Bone marrow (tissue), 2 donors: ENCODE measurements at places on chromosomes 13 and 19.

DNA sequence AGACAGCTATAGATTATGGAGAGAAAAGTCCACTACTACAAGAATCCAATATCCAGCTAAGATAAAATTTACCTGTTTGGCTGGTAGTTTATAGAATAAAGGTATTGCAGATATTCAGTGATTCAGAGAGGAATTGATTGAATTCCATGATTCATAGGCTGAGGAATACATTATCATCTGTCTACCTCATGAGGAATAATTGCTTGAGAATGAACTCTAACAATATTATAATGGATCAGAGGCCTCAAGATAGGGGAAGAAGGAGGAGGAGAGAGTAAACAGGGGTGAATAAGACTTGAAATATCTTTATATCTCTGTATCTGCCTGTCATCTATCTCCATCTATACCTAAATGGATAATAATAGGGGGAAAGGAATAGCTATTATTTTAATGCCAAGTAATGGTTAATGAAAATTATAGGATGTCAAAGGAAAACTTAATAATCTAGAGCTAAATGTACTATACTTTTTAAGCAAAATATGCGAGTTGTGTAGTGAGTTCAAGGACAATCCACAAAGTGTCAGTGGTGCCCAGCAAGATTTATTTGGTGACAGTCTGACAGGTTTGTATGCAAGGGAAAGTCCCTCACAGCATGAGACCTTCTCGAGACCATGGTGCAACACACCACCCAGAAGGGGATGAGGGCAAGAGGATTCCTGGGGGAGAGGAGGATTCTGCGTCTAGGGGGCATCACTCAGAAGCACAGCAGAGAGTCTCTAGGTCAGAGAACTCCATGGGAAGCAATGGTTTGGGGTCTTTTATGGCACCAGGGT is 224.5 kb downstream of the GPC5 start:
- DNase-seq: no peak

DNA sequence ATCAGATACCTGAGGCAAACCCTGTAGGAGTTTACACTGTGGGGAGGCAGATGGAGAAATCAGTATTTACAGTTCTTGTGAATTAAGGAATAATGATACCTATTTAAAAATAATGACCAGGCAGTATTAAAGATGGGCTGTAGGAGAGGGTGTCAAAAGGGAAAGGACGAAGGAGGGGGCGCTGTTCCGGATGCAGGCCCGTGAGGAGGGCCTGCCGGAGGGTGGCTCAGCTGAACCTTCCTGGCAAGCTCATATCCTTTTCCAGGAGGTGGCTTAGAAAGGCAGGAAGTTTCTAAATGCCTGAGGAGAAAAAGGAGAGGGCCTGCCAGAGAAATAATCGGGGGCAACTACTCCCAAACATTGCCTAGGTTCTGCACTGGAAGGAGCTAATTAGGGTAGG is 46.6 kb downstream of the MBNL2 start:
- DNase-seq: no peak

GRCh38 chr13:102699504-102699903 is 4.7 kb upstream of the METTL21C start:
- no peak for DNase-seq

- no peak for DNase-seq
Observed at GRCh38 chr13:94708031-94708859, 4.1 kb downstream of the SOX21 start.

- no peak for DNase-seq
Observed at GRCh38 chr19:35330475-35330874, 1.5 kb downstream of the CD22 start.

GRCh38 chr13:112972867-112973576 is 4.0 kb downstream of the MCF2L start:
- DNase-seq: no peak

GRCh38 chr13:33183431-33184111 is 102.0 kb downstream of the STARD13 start:
- no peak for DNase-seq

- DNase-seq: no peak
Observed at GRCh38 chr13:97369261-97369893, 64.6 kb upstream of the RAP2A start.

GRCh38 chr13:27044837-27045570 is 126.6 kb downstream of the USP12 start:
- no peak for DNase-seq

- DNase-seq: no peak
Observed at GRCh38 chr13:29621051-29621800, 25.7 kb upstream of the SLC7A1 start.

DNA sequence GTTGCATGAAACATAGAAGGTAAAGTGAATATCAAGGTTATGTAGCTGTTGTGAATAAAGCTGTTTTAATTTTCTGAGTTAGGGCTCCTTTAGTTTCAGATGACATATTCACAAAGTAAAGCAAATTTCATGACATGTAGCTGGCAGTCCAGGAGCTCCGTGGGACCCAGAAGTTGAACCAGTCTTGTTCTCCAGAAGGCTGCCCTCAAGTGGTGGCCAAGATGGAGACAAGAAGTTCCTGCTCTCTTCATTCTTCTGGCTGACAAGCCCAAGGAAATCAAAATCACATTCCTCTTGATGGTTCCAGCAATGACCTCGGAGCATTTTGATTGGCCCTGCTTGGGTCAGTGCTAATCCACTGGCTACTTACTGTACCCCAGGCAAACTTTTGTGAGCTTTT is 128.7 kb downstream of the LIG4 start:
- no peak for DNase-seq

GRCh38 chr19:16330368-16330801 is 5.8 kb downstream of the KLF2 start:
- peak; percentile 50 for DNase-seq

DNA sequence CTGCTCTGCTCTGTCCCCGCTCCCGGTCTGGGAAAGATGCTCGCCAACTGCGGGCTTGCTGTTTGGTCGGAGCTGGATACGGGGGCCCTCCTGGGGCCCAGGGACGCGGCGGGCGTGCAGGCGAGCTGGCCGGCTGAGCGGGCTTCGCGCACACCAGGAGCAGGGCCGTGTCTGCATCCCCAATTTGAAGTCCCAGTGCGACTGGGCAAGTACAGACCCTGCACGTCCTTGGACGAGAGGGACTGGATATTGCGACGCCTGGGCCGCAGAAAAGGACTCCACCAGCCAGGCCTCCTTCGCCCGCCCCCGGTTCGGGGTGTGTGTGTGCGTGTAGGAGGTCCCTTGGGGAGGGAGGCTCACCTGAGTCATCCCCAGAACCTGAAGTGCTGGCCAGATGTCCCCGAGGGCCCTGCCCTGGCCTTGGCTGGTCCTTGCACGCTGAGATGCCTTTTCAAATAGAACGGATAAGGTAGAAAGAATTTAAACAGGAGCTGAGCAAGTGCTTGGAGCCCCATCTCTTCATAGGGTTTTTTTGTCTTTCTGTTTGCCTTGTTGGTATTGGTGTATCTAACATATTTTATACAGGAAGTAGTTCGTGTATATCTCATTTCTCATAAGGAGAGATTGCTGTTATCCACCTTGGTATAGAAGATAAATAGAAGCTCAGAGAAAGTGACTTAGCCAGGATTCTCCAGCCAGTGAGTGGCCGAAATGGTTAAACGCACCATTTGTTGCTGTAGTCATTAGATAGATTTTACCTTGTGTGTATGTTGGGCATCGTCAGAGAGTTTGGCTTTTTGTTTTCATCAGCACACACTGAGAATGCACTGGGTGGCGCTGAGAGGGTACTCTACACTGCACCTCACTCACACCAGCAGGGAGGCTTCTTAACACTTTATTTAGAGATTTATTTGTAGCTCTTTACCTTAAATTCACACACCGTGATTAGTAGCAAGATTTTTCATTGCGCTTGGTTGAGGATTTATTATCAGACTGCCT is 1.1 kb downstream of the NAXD start:
- DNase-seq: no peak

DNA sequence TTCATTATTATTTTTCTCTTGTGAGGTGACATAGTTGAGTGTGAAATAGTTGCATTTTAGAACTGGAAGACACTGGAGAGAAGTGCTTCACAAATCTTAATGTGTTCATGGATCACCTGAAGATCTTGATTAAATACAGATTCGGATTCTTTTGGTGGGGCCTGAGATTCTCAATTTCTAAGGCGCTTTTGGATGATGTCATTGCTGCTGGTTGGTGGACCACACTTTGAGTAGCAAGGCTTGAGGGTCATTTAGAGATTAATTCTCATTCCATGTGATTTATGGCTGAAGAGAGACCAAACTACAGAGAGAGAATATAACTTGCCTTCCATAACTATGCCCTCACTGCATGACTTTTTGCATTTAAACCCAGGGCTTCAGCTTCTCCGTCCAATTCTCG is 27.2 kb downstream of the CEACAM8 start:
- DNase-seq: no peak

DNA sequence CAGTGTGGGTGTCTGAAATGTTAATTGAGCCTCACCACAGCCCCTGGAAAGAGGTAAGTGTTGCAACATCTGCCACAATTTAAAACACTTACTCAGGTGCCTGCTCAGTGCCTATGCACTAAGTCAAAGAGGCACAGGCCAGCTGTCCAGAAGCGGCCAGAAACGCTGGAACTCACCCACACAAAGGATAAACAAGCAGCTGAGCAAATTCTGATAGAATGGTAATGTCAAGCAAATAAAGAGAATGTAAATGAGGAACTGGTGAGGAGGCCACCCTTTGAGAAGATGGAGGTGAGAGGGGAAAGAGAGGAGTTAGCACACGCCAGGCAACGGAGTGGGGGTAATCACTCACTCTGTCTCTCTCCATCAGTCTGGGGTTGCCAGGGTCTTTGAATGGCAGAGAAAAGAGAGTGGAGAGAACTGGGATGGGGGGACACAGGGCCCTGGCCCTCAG is 67.7 kb upstream of the SERP2 start:
- no peak for DNase-seq

GRCh38 chr19:1389033-1389940 is 5.6 kb downstream of the NDUFS7 start:
- no peak for DNase-seq

DNA sequence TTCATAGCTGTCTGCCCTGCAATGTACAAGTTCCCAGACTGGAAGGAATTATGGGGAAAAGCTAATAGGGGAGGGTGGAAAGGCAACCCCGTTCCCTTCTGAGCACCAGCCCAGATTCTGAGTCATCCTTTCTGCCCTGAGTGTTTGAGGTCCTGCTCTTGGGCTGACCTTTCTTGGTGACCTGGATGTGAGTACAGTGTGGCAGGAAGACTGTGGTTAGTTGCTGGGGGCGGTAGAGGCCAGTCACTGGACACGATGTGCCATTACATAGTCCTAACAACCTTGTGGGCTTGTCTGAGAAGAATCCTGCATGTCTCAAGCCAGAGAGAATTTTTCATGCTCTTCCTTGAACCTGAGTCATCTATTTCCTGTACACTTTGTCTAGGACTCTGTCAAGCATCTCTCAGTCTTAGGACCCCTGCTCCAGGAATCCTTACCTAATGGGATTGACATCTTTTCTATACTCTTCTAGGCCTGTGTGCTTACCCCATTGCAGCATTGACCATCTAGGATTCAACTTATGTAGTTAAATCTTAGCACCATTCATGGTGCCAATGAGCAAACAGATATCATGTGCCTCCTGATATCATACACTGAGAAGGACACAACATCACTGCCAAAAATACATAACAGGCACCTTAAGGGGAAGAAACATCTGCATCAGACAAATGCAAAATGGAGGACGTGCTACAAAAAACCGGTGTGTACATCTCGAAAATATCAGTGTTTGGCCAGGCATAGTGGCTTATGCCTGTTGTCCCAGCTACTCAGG is 8.1 kb upstream of the ANGPTL4 start:
- DNase-seq: no peak

DNA sequence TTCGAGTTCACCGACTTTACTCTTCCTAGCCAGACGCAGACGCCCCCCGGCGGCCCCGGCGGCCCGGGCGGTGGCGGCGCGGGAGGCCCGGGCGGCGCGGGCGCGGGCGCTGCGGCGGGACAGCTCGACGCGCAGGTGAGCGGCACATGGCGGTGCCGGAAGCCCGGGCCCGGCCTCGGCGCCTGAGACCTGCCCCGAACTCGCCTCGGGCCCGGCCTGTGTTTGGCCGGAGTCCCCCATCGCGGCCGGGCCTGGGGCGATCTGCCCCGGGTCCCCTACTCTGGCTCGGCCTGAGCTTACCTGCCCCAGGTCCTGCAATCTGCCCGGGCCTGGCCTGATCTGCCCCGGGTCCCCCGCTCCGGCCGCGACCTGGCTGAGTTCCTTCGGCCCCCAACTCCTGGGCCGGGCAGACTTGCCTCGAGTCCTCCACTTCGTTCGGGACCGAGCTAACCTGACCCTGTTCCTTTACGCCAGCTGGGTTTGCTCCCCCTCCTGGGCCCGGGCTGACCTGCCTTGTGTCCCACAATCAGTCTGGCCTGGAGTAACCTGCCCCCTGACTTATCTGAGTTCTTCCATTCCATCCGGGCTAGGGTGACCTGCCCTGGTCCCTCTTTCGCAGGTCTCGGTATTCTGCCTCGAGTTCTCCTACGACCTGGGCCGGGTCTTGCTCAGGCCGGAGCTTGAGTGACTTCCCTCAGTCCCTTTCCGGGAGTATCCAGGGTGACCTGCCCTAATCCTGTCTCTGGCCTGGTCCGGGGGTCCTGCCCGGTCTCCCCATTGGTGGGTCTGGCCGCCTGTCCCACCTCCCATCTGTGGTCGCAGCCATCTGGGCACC is 764 bp downstream of the UPF1 start:
- peak; percentile 20 for DNase-seq

DNA sequence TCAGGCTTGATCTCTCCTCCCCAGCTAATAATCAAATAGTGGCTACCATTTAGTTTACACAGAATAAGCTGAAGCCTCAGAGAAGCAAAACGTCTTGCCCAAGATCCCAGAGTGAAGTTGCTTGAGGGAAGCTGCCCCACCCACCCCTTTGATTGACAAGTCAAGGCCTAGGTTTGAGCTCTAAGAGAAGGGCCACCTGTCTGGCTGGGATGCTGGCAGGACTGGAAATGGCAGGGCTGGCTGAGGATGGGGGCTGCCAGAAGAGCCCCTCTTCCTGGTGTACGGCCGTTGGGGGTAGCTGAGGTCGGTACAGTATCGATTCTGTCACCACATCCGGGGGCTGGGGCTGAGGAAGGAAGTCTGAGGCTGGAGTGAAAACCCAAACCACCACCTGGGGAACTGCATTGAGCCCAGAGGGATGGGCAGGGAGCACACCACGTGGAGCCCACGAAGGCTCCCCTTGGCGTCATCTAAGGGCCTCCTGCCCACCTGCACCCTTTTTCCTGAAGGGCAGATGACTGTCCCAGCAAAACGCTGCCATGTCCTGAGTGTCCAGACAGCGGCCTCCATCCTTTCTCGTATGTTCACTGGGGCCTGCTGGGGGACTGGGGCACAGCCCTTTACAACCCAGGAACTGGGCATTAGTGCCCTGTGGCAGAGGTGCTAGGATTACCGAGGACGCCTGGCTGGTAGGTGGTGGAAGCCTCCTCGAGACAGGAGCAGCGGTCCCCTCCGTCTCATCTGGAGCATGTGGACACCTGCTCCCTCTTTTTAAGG is 1.4 kb upstream of the PRKD2 start:
- peak; percentile 10 for DNase-seq

DNA sequence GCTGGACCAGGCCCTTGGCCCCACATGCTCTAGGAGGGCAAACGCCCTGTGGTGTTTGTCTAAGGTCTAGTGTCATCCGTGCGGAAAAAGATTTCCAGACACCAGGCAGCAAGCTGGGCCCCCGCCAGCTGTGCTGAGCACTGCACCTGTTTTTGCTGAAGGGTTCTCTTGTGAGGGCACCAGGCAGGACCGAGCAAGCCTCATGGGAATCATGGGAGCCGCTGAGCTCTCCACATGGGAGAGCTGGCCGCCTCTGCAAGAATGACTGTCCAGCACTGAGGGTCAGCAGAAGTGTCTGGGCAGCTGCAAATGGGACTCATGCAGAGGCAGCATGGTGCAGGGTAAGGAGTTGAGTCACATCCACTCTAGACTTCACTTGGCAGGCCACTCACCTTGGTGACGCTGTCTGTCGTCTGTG is 12.0 kb downstream of the B3GNT8 start:
- DNase-seq: no peak
